ENCODE measurements at places on chromosomes 2 and 18. TPM values are rescaled to one million over a fixed set of nuclear protein-coding genes. Genes with fewer than 3 reads are reported as not detected.

- no peak for DNase-seq
Measured at GRCh38 chr2:191783416-191783815, 63.5 kb downstream of the CAVIN2 start.

DNA sequence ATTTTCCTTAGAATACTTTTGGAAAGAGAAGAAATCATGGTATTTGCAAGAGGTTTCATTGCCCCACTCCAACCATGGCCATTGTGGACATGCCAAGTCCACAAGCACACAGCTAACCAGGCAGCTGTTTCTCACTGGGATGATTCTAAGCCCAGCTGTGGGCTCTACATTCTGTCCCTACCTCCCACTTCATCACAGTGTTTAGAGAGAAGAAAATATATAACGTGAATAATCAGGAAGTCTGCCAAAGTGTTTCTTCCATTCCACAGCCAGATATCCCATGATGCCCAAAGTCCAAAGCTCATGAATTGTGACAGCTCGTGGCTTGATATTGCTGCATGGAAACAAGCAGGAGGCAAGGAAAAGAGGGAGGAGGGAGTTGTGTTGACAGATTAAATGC is 433.7 kb upstream of the GYPC start:
- no peak for DNase-seq

Gene CDH19
- total RNA-seq = not detected

Gene LHCGR
- total RNA-seq = not detected

Gene C2orf66
- total RNA-seq = not detected

DNA sequence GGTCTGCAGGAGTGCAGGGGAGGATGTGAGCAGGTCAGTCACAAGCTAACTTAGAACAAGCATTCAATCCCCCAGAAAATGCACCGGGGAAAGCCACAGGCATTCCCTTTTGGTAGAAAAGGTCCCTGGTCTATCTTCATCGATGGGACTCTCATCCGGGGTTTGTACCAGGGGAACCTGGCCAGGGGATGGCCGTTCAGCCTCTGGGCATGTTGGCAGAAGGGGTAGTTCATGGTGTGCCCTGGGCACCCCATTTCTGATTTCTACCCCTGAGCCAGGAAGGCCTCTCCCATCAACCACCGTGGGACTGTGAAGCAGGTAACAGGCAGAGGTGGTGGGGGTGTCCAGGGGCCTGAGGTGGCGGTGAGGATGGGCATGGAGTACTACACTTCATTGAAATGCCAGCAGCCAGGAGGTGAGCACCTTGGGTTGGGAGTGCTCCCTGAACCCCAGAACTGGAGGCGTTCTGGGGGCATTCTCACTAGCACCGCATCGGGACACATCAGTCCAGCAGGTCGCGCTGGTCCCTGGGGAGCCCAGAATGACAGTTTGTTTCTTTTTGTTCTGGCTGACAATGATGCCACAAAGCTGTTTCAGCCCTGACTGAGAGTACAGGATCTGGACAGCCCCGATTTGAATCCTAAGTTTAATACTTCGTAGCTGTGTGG is 172.3 kb downstream of the SMAD7 start:
- no peak for DNase-seq

Gene GYPC
- total RNA-seq = 33.4 TPM

DNA sequence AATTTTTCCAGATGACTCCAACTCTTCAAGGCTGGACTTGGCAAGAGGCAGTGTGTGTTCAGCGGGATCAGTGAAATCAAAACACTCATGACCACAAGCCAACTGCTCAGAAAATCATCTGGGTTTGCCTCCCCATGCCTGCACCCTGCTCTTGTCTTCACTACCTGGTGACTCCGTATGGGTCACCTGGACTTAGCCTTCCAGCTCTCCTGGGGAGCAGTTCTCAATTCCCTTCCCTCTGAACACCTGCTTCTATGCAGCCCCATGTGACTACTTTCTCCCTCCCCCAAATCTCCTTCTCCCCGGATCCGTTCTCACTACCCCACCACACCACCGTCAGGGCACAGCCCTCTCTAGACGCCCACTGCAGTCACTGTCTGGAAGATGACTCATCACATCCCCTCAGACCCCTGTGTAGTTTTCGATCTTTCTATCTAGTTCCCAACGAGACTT is 130.2 kb upstream of the ID2 start:
- no peak for DNase-seq

GRCh38 chr2:120599072-120599471 is 136.6 kb upstream of the GLI2 start:
- no peak for DNase-seq

Gene SPP2
- total RNA-seq = not detected

Data from Daoy (cell line).